ENCODE measurements at places on chromosomes 11 and 22.

GRCh38 chr11:61134801-61135257 is 26.4 kb downstream of the VPS37C start:
- no peak for DNase-seq

DNA sequence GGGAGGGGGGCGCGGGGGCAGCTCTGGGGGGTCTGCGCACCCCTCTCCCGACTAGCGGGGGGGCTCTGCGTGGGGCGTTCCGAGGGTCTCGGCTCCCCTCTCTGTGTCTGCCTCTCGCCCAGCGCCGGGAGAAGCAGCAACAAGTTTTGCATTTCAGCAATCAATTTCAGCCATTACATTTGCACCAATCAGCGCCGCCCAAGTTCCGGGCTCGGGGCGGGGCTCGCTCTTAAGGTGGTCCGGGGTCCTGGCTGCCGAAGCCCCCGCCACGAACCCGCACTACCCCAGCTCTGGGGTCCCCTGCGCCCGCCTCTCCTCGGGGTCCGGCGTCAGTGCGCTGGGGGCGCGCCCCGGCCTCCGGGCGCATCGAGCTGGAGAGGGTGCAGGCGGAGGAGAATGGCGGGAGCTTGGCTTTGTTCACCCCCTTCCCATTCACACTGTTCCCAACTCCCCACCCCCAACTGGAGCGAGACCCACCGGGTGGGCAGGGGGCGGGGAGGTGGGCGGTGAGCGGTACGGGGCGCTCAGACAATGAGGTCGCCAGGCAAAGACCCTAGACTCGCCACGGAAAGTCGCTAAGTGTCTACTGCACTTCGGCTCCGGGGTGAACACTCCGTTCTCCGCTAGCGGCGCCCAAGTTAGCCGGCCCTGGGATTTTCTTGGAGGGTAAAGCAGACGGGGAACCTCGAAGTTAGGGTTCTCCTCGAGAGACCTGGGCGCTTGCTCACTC is at the start of gene MN1:
Gene MN1 (minus strand): TSS at position 141 of the 730 bp plus-strand sequence. CDS start 1,213 bp downstream, outside the sequence.
- no peak for DNase-seq

- no peak for DNase-seq
Measured at GRCh38 chr11:120302001-120302805, 22.9 kb upstream of the TLCD5 start.

DNA sequence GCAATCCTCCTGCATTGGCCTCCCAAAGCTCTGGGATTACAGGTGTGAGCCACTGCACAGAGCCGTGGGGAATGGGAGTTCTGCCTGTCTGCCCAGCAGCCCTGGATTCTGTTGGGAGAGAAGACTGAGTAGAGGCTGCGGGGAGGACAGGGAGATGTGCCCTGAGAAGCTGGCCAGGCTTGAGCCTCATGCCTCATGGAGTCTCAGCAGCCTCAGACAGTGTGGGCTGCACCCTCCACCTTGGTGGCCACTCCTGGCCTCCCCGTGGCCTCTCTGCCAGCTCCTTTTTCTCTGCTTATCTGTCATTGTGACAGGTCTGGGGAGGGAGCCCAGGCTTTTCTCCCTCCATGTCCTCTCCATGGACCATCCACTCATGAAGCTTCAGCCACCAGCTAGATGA is 43.2 kb downstream of the DKK3 start:
- DNase-seq = no peak

DNA sequence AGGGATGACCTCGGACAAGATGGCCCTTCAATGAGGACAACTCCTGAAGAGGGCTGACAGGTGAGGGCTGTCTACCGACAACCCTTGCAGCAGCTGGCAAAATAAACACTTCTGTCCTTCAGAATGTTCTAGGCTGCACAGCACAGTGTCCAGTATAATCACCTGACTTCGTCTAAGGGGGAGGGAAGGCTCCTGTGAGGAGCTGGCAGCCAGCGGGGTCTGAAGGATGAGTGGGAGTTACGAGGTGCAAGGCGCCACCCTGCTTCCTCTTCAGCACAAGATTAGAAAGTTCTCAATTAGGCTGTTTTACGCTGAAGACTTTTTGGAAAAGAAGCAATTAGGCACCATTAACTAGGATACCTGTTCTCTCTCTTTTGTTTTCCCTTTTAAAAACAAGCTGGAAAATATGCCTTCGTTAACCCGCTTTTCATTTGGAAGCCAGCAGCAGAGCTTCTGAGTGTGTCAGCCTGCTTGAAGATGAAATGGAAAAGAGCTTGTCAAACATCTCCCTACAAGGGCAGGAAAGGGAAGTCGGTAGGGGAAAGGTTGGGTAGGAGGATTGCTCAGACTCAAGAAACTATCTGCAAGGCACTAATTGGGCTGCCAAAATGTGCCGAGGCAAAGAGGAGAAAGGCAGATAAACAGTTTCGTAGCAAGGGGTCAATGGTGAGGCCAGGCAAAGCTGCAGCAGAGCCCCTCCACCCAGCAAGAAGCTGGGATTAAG is 592.2 kb upstream of the CADM1 start:
- DNase-seq = no peak

DNA sequence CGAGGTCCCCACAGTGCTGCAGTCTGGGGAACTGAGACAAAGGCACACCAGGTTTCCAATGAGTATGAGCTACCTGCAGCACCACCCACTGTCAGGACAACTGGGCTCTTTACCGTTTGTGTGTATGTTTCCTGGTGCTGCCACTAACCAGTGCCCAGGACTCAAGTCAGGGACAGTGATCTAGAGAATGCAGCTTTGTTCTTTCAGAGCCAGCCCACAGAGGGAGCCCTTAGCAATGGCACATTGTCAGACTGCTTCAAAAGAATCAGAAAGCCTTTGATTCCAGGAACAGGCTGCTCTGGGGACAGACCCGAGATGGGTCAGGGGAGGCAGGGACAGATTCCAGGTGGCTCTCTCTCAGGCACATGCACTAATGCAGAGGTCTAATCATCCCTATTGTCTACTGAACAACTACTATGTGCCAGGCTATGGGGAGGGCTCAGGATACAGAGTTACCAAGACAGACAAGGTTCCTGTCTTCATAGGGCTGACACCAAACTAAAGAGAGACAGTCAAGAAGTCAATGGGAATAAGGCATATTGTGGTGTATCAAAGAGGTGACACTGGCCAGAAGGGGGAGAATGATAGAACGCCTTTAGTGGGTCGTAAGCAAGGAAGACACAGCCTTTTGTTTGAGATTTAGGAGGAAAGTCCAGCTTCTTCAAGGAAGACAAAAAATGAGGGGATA is 103.7 kb downstream of the VPREB1 start:
- DNase-seq = no peak

DNA sequence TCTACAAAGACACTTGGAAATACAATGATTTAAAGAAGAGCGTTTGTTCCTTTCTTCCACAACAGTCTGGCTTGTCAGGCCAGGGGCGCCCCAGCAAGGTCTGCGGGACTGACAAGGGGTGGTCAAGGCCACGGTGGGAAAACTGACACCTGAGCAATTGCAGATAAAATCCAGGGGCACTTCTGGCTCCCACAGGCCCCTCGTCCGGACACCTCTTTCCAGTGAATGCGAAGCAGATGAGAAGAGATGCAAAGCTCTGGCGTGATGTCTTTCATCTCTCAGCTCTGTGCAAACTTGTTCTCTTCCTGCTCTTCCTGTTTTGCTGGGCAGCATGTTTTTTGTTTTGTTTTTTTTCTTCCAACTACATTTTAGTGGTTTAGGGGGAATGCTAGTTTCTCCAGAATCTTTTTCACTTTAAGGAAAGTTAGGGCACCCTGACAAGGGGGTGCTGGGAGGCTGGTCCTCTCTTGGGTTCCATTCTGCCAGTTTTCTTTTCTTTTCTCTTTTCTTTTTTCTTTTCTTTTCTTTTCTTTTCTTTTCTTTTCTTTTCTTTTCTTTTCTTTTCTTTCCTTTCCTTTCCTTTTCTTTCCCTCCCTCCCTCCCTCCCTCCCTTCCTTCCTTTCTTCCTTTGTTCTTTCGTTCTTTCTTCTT is 11.1 kb upstream of the CBX6 start:
- no peak for DNase-seq

DNA sequence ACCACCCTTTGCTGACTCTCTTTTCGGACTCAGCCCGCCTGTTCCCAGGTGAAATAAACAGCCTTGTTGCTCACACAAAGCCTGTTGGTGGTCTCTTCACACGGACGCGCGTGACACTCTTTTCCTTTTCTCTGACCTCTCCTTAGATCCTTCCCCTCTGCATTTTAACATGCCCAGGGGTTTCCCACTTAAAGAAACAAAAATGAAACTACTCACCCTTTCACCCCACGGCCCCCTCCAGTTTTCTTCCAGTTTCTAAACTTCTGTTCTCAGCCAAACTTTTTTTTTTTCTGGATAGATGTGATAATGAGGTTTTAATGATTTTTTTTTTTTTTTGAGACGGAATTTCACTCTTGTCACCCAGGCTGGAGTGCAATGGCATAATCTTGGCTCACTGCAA is 32.8 kb upstream of the NUP50 start:
- DNase-seq = no peak

DNA sequence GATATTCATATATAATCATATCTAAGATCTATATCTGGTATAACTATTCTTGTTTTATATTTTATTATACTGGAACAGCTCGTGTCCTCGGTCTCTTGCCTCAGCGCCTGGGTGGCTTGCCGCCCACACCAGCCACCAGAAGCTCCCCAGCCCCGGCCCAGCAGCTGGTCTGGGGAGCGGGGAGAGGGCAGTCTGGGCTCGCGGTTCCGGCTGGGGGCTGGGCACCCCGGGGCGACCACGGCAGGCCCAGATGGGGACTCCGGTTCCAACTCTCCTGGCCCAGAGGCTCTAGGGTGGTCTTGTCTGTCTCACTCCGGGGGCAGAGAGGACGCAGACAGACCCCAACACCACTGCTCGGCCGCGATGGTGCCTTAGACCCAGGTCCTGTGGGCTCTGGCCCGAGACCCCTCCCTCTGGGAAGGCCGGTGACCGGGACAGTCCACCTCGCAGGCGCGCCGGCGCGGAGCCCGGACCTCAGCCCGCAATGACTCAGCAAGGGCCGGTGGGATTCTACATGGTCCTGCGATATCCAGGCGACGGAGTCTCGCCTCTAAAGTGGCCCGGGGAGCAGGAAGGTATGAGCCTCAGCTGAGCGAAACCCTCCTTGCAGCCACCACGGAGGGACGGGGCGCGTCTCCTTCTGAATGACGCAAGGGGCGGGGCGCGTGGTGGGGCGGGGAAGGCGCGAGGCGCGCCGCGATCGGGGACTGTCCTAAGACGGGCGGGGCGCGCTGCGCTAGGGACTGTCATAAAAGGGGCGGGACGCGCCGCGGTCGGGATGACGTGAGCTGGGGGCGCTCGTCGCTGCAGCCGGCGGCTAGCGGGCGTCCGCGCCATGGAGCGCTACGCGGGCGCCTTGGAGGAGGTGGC is at the start of gene DGCR6:
Gene DGCR6 (plus strand): TSS at position 781 of the 870 bp plus-strand sequence. CDS start 55 bp downstream, at position 836.
- DNase-seq = no peak

DNA sequence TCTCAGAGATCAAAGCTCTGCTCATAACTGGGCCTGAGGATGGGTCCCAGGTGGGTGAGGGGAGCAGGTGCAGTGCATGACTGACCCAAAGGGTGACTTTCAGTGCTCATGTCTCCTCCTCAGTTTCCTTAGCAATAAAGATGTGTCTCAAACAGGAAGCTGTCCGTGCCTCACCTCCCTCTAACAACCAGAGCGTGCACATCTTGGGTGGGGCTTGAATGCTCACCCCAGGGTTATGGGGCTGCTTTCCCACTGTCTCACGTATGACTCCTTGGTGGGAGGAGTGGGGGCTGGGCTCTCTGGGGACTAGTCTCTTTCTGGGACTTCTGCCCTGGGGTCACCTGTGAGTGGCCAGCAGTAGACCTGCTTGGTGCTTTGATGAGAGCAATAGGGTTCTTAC is 53.9 kb upstream of the PHOX2A start:
- DNase-seq = no peak

DNA sequence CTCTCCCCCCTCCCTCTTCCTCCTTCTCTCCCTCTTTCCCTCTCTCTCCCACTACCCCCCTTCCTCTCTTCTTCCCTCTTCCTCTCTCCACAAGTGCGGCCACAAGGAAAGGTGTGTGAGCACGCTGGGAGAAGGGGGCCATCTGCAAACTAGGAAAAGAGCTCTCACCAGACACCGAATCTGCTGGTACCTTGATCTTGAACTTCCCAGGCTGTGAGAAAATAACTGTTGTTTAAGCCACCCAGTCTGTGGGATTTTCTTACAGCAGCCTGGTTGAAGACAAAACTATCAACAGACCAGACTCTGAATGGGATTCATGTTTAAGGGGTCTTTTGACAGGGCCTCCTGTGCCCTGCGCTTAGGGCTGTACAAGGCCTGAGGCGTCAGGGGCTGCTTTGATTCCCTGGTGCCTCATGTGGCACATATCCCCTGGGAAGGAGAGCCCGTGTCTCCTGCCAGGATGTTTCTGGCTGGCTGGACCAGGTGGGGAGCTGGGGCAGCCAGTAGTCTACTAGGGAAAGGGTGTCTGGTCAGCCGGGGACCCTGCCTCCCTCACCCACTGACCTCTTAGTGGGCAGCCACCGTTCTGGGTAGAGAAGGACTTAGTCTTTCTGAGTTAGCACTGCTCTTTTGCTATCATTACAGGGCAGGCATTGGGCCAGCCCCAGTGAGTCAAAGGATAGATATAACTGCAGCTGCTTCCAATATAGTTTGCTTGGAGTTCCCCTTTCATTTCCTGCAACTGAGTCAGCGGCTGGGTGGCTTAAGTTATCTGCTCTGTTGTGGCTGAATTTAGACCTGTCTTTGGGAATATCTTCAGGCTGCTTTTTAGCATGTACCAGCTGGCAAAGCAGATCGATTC is 6.2 kb downstream of the PANX1 start:
- DNase-seq = peak; percentile 93

DNA sequence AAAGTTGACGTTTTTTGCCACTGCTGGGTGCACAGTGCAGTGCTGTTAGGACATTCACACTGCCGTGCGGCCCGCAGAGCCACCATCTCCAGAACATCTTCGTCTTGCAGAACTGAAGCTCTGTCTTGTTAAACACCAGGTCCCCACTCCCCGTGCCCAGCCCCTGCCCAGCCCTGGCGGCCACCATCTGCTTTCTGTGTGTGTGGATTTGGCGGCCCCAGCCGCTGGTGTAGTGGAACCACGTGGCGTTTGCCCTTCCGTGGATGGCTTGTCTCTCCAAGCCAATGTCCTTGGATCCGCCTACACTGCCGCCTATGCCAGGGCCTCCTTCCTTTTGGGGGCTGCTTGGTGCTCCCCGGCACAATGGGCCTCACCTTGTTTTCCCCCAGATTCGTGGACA is 8.2 kb upstream of the MUC5AC start:
- no peak for DNase-seq

- DNase-seq = no peak
Measured at GRCh38 chr11:2389377-2390026, 11.0 kb upstream of the TSSC4 start.

DNA sequence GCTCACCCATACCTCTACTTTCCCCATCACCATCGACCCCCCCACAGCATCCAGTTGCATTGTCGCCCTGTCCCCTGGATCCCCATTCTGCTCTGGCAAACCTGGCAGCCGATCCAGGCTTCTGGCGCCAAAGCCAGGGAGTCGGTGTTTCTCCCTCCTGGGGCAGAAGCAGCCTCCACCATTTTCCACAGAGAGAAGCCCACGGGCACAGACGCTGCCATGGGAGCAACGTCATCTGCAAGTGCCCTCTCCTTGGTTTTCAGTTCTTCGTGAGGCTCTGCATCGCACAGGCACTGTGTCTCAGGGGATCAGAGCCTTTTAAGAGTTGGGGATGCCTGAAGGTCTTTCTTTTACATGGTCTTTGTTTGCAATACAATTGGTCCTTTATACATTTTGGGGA is 2.3 kb downstream of the YPEL4 start:
- DNase-seq = no peak

- no peak for DNase-seq
Measured at GRCh38 chr11:47394322-47395222, 13.8 kb upstream of the SLC39A13 start.
